ENCODE measurements at places on chromosomes 6 and 20.

- no peak for DNase-seq
These were observed 11.1 kb downstream of the TOX2 start for GRCh38 chr20:43925801-43926200.

DNA sequence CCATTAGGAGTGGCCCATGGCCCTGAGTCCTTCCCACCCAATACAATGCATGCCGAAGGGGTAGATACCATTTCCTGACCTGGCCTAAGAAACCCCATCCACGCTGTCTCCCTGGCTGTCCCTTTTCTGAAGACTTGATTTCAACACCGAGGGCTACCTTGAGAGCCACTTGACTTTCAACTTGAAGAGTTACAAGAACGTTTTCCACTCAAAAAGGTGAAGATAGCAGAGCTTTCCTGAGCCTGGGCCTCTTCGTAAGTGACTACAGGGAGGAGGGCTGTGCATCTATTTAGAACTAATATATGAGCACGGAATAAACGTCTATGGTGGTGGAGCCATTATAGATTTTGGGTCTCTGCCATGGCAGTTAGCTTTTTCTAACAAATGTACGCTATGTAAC lies 14.4 kb upstream of the PPP1R14C start:
- no peak for DNase-seq

DNA sequence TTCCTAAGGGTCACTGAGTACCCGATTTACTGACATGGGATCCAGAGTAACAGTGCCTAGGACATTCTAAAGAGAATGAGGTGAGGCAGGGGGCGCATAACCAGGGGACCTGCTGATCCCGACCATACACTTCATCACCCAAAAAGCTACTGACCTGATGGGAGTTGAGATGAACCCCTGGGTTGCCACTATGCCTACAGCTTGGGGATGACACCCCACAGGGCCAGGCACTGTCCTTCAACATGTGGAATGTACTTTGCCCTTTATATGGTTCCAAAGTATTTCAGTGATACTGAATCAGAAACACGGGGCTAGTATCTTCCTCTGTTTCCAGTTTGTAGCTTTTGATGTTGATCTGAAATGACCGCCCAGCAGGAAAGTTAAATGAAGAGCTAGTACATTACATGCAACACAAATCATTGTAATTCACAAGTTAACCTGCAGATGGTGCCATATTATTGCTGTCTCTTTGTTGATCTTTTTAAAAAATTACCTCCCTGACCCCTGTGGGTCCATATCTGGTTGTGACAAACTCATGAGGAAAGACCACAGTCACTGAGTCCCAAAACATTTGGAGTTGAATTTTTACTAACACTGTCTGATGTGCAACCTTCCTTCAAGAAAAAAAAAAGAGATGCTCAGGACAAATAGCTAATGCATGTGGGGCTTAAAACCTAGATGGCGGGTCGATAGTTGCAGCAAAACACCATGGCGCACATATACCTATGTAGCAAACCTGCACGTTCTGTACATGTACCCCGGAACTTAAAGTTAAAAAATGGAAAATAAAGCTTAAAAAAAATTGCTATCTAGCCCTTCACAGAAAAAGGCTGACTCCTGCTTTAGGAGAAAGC lies 42.7 kb upstream of the GCNT2 start:
- DNase-seq = peak; percentile 18

DNA sequence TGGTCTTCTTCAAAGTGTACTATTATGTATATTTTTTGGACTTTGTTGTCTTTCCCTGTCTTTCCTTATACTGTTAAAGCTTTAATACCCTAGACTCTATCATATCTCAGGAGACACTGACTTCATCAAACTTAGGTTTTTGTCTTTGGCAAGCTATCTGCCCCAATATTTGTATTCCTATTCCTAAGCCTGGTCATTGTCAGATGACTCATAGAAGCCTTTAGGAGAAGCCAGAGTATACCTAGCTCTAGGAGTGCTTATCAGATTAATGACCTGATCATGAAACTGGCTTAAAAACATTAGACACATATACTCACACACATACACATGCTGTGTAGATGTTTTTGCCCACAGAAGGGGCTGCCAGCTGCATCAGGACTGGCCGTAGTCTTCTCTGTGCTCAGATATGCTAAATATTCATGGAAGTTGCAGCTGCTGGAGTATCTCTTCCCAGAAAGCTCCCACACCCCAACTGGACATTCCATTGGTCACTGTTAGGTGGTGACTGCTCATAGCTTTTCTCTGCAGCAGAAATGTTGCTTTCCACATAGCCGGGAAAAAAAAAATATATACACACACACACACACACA lies 102.0 kb downstream of the ANKS1A start:
- DNase-seq = no peak

DNA sequence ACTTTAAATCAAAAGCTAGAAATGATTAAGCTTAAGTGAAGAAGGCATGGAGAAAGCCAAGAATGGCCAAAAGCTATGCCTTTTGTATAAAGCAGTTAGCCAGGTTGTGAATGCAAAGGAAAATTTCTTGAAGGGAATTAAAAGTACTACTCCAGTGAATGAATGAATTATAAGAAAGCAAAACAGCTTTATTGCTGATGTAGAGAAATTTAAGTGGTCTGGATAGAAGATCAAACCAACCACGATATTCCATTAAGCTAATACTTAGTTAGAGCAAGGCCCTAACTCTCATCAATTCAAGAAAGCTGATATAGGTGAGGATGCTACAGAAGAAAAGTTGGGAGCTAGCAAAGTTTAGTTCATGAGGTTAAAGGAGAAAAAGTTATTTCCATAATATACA lies 988.5 kb upstream of the ADGRB3 start:
- no peak for DNase-seq

GRCh38 chr6:14589175-14589574 lies 471.6 kb downstream of the CD83 start:
- DNase-seq = no peak

GRCh38 chr6:43123461-43124314 lies 47.4 kb upstream of the SRF start:
- no peak for DNase-seq

GRCh38 chr6:37931066-37931465 lies 111.5 kb downstream of the ZFAND3 start:
- no peak for DNase-seq

Measured in CD4-positive, alpha-beta T cell treated with Interleukin-15 for 4 hours (primary cell).